ENCODE measurements at places on chromosomes 2 and 18.

GRCh38 chr2:240372101-240372500 lies 63.4 kb upstream of the GPC1 start:
- DNase-seq, result no peak

DNA sequence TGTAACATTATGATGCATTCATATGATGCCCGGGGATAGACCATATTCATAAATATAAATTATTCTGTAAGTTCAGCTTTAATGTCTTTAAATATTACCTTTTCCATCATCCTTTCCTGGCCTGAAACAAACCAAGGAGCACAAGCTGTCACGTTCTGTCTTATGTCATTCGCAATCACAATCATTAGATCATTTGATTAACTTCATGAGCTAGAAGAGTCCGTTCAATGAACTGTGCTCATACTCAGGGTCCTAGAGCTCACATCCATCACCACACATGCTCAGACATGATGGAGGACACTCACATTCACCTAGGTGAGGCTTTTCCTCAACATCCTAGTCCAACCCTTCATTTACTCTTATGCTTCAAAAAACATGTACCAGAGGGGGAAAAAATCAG lies 599.0 kb upstream of the ID2 start:
- no peak for DNase-seq

- no peak for DNase-seq
Observed at GRCh38 chr2:114753145-114753544, 310.7 kb downstream of the DPP10 start.

GRCh38 chr2:86305915-86306254 lies 31.5 kb downstream of the REEP1 start:
- no peak for DNase-seq

DNA sequence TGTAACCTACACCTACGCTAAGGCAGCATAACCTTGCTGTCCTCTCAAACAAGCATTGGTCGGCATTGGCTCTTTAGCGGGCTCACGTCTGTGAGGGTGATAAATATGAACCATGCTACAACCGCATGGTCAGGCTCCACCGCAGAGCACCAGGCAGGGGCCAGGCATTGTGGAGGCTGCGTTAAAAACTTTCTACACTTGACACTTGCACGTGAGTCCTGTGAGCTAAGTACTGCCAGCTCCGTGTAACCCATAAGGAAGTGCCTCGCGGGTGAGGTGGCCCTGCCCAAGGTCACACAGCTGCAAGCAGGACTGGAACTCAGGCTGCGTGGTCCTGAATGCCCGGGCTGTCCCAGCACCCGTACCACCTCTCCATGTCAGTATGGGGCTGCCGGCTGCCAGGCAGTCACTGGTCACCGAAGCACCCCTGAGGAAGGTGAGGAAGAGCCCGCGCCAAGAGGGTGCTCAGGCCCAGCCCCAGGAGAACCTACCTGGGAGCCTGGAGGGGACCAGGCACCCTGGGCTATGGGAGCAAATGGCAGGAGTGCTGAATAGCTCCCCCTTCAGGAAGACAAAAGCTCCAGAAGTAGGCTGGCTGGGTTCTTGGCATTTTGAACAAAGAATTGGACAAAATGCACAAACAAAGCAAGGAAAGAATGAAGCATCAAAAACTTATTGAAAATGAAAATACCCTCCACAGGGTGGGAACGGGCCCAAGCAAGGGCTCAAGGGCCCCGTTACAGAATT lies 271.1 kb upstream of the RAB6C start:
- no peak for DNase-seq

GRCh38 chr2:98448441-98449145 lies 3.9 kb downstream of the INPP4A start:
- peak; percentile 77 for DNase-seq

DNA sequence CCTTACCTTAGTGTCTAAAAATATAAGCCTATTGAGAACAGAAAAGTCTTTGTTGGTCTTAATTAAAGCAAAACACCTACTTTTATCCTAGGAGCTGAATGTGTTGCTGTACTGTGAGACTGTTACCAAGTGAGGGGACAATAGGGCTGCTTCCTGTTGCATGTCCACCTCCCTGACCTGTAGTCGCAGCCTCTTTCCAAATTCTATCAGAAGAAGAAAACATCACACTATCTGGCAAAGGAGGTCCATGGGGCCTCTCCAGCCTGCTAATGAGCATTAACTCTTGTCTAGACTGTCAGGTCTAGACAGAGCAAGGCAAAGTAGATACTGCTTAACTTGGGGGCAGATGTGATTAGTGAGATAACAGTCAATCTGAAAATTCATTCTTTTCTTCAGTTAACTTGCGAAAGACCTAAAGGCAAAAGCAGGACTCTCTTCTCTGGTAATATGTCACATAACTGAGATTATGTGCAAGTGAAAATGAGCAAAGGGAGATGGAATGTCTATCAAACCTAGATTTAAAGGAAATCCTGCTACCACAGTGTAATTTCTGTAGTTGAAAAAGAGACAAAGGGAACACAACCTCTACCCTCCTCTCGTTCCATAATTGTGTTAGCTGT lies 66.9 kb downstream of the CDH20 start:
- DNase-seq, result no peak

GRCh38 chr18:55699233-55699765 lies 111.3 kb upstream of the TCF4 start:
- DNase-seq, result no peak

GRCh38 chr2:197990356-197990755 lies 186.0 kb downstream of the PLCL1 start:
- DNase-seq, result no peak

DNA sequence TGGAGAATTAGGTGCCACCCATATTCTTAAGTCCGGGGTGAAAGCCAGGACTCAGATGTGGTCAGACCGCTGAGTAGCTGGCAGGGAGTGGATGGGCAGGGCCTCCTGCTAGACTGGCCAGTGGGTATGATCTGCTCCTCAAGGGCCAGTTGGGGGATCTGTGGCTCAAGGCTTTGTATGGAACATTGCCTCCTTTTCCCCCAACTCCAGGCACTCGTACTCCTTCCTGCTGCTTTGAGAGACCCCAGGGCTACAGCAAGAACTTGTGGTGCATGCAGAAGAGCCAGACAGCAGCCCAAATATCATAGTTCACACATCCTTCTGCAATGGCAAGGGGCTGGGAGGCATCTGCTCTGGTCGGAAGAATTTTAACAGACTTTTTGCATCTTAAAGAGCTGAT lies 61.7 kb downstream of the PDCL3 start:
- DNase-seq, result no peak

DNA sequence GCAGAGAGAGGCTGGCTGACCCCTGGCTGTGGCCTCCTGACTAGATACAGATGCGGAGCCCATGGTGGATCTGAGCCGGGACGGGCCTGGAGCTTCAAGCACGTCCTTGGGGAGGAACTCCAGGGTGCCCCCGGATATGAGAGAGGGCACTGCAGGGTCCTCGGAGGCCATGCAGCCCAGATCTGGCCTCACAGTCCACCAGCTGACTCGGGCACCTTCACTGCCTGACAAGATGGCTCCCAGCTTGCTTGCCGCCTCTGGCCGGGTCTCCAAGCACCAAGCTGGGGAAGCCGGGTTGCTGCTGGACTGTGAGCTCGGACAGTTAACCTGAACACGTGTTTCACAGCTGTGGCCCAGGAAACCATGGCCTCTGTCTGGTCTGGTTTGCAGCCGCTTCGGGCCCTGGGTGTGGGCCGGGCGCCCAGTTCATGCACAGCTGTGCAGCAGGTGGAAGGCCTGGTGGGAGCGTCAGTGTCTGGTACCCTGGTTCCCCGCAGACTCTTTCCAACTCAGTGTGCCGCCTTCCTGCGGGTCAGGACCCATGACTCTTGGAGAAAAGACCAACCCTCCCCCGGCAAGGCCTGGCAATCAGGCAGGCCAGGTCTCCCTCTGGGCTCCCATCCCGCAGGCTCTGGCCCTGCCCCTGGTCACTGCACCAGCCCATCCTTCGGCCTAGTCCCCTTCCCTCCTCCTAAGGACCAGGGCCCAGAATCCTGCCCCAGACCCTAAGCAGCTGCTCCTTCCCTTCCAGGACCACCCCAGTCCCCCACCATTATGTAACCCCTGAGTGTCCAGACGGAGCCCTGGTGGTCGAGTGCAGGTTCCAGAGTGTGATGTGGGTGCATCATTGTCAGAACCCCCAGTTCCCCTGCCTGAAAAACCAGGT lies 74.6 kb upstream of the OTOS start:
- DNase-seq, result no peak

Data from CD4-positive, alpha-beta T cell treated with Interleukin-1 beta for 1 hour (primary cell).